Stimulated activated CD4-positive, alpha-beta T cell treated with anti-CD3 and anti-CD28 coated beads, Interleukin-4, amount 100 ng/mL, for 4 hours (primary cell): ENCODE measurements at places on chromosomes 6 and 20.

GRCh38 chr20:38581013-38581412 is at the start of gene ADIG:
TSS of gene ADIG (plus strand) at chr20:38581197. CDS start at chr20:38581251, 54 bp downstream.
- no peak for DNase-seq

DNA sequence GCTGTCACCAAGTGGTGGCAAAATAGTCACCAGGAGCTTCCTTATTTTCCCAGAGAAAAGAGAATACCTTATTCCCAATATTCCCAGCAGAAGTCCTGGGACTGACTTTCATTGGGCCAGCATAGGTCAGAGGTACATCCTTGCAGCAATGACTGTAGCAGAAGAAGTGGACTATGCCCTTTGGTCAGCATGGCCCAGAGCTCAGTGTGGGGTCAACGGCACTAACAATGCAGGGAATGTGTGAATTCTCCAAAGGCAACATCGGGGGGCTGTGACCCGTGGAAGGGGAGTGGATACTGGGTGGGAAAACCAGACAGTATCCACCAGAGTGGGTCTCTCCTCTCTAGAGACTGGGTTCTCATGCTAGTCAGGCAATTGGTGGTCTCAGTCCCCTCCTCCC is 15.6 kb upstream of the LBP start:
- DNase-seq = no peak

GRCh38 chr6:41941280-41942066 is at the start of gene CCND3:
TSS of gene CCND3 (minus strand) at chr6:41941808. CDS start at chr6:41941649, 159 bp downstream.
- peak; percentile 94 for DNase-seq

- no peak for DNase-seq
Observed at GRCh38 chr20:63309261-63310071, 16.5 kb downstream of the COL20A1 start.

GRCh38 chr6:151276112-151276740 is 36.5 kb downstream of the AKAP12 start:
- no peak for DNase-seq

DNA sequence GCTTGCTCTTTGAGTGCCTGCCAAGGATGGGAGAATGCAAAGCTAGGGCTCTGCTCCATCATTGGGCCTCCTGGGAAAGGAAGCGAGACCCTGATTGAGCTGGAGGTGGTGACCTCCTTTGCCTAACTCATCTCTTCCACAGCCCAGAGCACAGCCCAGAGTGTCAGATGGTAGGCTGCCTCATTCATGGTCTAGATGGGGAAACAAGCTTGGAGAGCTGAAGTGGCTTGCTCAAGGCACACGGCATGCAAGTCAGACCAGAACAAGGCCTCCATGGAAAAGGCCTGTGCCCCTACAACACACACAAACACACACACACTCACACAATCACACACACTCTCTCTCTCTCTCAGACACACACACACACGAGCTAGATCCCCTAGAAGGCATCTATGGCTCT is 17.5 kb downstream of the TGM3 start:
- no peak for DNase-seq

DNA sequence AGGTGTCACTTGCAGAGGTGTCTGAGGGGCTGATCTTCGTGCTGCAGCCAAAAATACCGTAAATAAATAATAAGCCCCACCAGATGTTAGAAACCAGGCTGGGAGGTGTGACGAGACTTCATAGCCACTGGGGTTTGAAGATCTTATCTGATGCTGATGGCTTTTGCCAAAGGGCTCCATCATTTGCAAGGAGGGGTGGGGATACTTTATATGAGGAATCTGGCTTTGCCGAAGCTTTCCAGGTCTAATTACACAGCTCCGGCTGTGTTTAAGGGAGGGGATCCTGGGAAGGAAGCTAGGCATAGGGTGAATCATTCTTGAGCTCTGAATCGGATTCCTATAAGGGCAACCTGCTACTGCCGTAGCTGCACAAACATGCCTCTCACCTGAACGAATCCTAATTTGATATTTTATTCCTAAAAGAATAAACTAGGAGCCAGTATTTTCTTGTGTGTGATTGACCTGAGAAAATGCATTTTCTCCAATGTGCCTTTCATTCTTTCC is 249.6 kb downstream of the SOD2 start:
- no peak for DNase-seq

GRCh38 chr6:14811775-14812428 is 434.0 kb upstream of the JARID2 start:
- no peak for DNase-seq

- DNase-seq = no peak
Observed at GRCh38 chr6:14799928-14800327, 445.9 kb upstream of the JARID2 start.
